ENCODE measurements at places on chromosomes 3 and 15.

GRCh38 chr3:46849686-46850467, 13.4 kb downstream of the MYL3 start:
- DNase-seq: no peak

DNA sequence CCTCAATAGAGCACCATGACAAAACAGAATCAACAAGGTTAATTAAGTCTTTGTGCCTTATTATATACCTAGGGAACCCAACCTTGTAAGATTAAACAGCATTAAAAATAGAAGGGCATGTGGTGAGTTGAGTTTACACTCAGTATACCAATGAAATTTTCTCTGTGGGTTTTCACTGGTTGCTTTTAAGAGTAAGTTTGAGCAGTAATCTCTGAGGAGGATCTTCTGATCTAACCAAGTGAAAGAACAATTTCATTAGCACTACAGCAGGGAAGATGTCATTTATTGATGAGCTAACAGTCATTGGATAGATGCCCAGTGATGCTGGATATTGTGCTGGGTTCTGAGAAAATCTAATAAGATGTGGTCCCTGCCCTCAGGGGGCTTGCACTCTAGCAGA, 26.9 kb upstream of the AKAP13 start:
- DNase-seq: no peak

DNA sequence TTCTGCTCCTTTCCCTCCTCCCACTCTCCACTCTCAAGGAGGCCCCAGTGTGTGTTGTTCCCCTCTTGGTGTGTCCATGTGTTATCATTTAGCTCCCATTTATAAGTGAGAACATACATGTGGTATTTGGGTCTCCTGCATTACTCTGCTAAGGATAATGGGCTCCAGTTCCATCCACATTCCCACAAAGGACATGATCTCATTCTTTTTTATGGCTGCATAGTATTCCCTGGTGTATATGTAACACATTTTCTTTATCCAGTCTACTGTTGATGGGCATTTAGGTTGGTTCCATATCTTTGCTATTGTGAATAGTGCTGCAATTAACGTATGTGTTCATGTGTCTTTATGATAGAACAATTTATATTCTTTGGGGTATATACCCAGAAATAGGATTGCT, 144.0 kb upstream of the MEF2A start:
- no peak for DNase-seq

GRCh38 chr3:173920386-173920785, 522.8 kb downstream of the NLGN1 start:
- no peak for DNase-seq

- DNase-seq: no peak
Measured at GRCh38 chr3:13715167-13715954, 164.5 kb downstream of the WNT7A start.

GRCh38 chr15:69025320-69025719, 10.8 kb downstream of the NOX5 start:
- DNase-seq: no peak
